Left lung (tissue), 14 donors: ENCODE measurements at places on chromosomes 2 and 18. TPM values are rescaled to one million over a fixed set of nuclear protein-coding genes. Genes with fewer than 3 reads are reported as not detected.
A peak's percentile ranks its signal among the peaks of the same experiment; 100 is the strongest.

DNA sequence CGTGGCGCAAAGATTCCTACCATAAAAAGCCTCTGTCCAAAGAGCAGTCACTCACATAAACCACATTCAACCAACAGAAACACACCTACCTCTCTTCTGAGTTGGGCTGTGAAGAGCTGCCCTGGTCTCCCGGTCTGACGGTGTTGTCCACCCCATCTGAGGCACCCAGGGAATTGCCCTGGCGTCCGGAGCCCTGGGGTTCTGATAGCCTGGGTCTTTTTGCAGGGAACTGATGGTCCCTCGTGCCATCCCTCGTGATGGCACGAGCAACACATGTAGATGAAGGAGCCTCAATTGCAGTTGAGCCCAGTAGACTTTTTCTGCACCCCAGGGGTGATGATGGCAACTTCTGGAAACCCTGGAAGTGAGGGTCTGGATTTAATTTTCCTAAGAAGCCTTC lies 13.8 kb downstream of the HJURP start:
- no peak for DNase-seq

LHCGR gene
- 0.16 TPM for polyA plus RNA-seq

- no peak for DNase-seq
Observed at GRCh38 chr2:213688133-213688532, 403.9 kb downstream of the SPAG16 start.

DNA sequence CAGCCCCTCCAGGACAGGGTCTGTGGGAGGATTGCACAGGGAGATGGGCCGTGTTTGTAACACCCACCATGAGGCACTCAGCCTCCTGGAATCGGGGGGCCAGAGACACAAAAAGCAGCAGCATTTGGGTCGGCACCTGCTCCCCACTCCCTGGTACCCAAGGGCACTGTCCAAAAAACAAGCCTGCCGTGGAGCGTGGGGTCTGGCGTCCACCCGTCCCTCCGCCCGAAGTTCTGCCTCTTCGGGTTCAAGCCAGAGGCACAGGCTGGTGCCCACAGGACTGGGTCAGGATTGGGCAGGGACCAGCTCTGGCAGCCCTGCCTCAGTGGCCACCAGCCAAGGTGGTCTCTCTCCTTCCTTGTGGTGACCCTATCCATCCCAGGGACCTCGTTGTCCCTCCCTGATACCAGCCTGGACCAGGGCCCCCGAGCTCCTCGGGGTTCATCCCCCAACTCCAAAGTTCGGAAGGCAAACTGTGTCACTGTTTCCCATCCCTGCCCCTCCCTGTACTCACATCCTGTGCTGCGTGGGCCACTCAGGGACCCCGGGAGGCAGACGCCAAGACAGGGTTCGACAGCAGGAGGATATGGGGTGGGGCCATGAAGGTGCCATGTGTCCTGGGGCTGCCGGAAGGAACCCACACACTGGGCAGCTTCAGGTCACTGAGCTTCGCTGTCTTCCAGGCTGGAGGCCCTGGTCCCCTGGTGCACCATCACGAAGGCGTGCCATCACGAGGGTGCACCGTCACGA lies 126.0 kb upstream of the HDAC4 start:
- no peak for DNase-seq

DNA sequence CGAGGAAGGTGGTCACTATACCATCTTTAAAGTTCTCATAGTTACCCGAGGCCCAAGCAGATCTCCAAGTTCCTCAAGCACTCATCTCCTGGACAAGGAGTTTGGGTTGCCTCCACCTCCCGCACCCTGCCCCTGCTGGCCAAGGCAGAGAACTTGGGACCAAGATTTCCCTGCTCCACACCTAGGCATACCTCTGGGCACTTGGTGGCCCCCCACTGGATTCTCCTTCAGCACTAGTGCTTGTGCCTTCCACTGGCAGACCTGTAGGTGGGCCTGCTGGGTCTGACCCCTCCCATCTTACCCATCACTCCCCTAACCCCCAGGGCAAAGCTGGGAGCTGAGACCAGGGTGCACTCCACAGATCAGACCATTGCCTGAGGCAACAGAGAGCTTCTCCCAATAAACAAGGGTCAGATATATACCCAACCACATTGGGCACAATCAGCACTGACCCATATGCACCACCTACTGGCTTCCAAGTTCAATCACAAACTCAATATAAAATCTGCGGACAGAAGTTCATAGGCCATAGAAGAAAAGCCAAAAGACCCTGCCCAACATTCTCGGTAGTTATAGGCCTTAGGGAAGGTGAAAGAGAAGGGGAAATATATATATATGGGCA lies 244.2 kb downstream of the EXOC6B start:
- DNase-seq: peak; percentile 24

FAM237A gene
- polyA plus RNA-seq: not detected

RAB1A gene
- 167 TPM for polyA plus RNA-seq

- no peak for DNase-seq
Observed at GRCh38 chr18:63480915-63481314, 4.2 kb downstream of the SERPINB5 start.

ROCK1 gene
- polyA plus RNA-seq: 78.5 TPM

GRCh38 chr2:172465417-172466334 lies 38.3 kb downstream of the ITGA6 start:
- DNase-seq: peak; percentile 64

DNA sequence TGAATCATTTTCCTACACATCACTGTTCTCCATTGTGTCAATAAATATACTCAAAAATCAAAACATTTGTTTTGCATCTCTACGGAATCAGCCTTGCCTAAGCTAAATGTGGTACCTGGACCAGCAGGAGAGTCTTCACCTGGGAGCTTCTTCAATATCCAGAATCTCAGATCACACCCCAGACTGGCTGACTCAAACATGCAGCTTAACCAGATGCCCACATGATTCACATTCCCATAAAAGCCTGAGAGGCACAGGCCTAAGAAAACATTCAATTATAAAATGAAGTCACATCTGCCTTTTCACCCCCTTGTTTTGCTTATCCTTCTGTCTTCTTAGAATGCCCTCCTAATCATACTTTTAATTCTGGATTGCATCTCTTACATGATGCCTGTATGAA lies 1045.5 kb upstream of the NXPH2 start:
- no peak for DNase-seq

DNA sequence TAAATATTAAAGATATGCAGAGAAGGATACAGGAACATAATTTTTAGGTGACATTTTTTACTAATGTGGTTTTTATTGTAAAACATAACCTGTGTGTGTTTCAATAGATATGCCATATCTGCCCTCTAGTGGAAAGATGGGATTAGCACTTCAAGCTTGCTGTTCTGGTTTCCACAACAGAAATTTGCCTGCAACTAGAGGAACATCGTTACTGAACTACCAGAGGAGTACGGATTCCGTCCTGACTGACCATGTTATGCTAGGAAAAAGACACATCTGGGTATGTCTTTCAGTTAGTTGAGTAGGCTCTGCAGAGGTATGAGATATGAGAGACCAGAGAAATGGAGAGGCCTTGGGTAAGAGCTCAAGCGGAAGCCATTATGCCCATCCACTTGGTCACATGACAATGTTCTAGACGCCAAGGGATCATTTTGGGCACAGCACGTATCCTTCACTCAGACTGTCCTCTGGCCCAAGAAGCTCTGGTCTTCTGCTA lies 104.9 kb downstream of the MBD2 start:
- DNase-seq: no peak

DNA sequence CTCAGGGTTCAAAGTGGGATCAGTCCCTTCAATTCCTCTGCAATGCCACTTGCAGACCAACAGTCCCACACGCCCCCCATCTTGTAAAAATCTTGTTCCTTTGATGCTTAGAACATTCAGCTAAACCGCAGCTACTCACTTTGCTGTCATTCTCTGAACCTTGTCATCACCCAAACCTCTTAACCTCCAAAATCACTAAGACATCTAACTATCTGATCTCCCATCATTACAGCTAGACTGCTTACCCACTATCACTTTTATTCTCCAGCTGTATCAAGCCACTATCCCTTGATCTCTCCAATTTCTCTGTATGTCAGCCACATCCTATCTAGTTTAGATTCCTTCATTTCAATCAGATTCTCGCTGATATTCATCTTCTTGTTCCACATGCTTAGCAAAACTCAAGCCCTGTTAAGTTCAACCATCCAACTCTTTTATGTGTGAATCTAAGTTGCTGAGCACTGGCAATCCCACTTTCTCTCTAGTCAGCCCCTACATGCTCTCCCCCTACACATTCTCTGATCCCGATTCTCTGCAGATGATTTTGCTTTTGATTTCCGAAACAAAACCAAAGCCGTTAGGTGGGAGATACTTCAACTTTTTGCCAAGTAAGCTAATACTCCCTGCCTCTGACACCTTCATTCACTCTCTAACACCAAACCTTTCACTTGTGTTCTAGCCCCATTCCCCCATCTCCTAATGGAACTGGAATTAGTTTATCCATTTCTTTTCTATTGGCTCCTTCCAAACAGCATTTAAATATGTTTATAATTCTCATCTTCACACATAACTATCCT lies 4.6 kb downstream of the GTF3C2 start:
- DNase-seq: no peak
